Aortic smooth muscle cell (primary cell): ENCODE measurements at places on chromosomes 3 and 15. TPM values are rescaled to one million over a fixed set of nuclear protein-coding genes. Genes with fewer than 3 reads are reported as not detected.

PRR20G gene
- not detected in 2 replicates for total RNA-seq

CCR3 gene
- total RNA-seq, result not detected in 2 replicates

NANOGP8 gene
- not detected in 2 replicates for total RNA-seq

TJP1 gene
- total RNA-seq, result 44.9 and 57.4 TPM in 2 replicates

GPR160 gene
- 0.56 and 0.92 TPM in 2 replicates for total RNA-seq

IGSF11 gene
- total RNA-seq, result under 0.01 TPM in 1 of 2 replicates, not detected in the other
